ENCODE measurements at places on chromosomes 4 and X.

- DNase-seq: no peak
Measured at GRCh38 chr4:45692131-45692735, 431.6 kb downstream of the GABRG1 start.

- no peak for DNase-seq
Measured at GRCh38 chrX:151177141-151178027, 1.0 kb downstream of the GPR50 start.

DNA sequence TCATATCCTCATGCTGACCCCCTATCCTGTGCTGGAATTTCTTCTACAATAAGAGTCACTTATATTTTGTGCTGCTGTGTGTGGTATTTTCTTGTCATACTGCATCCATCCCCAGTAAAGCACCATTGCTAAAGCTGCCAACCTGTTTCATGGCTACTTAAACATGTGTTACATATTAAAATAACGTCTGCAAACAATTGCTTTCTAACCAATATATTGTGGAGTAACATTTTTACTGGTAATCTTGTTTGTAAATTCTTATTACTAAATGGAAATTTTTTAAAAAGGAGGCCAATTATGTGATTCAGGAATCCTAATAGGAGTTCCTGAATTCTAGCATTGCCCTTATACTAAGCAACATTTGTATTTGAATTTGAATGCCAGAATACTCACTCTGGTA lies 160.3 kb upstream of the VEGFC start:
- DNase-seq: no peak

- no peak for DNase-seq
Measured at GRCh38 chrX:22273714-22274317, 1.1 kb downstream of the CBLL2 start.

GRCh38 chrX:41828826-41829225 lies 94.5 kb downstream of the CASK start:
- DNase-seq: no peak

- DNase-seq: no peak
Measured at GRCh38 chr4:104524026-104524425, 29.3 kb upstream of the CXXC4 start.

DNA sequence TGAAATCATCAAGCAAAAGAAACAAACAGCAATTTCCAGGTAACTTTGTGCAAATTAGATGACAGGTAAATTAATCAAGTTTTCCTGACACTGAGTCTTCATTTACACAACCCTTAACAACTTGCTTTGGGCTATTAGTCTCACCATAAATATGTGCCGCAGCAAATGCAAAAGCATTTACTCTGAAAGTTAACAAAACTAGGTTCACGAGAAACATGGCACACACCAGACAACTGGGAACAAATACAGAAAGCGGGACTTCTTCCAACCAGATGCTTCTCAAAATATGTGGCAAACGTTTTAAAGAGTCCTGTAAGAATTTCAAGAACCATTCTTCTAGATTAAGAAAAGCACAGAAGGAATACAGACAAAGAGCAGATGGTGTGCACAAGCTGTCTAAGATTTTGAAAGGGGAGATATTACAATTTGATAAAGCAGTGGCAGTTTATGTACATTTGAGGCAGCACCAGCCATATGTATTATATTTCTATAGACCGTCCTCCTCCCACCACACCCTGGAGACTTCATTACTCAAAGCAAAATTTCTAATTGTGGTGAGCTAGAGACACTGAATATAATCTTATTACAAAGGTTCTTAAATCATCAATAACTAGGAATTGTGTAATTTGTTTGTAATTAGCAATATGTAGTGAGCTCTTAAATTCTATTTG lies 192.5 kb upstream of the ADAMTS3 start:
- DNase-seq: no peak

- no peak for DNase-seq
Measured at GRCh38 chrX:34382416-34382815, 250.3 kb upstream of the FAM47A start.

DNA sequence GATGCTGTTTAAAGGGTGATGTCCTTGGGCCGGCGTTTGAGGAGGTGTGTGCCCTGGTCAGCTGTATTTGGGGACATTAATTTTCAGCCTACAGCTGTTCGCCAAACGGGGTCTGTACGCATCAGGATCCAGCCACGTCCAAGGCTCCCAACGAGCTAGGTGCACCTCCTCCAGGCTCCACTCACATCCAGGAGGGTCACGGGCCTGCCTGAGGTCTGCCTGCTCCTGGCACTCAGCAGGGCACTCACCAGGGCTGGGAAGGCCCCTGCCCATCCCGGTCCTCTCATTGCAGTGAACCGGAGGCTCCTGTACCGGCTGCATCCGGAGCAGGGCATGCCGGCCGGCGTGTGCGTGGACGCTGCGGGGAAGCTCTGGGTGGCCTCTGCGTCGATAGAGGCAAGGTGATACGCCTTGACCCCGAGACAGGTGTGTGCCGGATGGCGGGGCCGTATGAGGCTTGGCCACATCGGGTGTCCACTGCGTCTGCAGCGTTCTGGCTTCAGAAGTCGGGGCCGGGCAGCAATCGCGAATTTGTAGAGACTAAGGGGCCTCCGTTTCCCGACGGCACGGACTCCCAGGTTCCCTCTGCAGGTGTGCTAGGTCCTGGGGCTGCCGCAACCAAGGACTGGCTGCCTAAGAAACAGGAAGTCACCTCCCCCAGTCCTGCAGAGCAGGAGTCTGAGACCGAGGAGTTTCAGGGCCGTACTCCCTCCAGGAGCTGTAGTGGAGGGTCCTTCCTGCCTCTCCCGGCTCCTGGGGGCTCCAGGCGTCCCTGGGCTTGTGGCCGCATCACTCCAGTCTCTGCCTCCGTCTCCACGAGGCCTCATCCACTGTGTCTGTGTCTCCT lies 27.5 kb upstream of the PLCXD1 start:
- no peak for DNase-seq

DNA sequence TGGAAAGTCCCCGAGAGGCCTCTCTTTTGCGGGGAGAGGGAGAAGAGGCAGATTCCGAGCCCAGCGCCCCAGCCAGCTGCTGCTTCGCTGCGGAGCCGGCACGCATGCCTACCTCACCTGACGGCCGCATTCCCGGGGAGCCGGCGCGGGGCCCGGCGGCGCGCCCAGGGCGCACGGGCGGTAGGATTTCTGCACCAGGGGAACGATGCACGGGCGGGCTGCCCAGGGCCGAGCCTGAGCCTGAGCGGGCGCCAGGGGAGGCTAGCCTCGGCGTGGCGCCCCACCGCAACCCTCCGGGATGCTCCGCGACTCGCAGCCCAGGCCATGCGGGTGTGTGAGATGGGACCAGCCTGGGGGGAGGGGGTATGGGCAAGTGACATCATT lies 81.3 kb upstream of the SCML1 start:
- DNase-seq: no peak

GRCh38 chr4:137267024-137267423 lies 265.3 kb downstream of the PCDH18 start:
- DNase-seq: no peak

GRCh38 chr4:113869743-113870375 lies 108.3 kb upstream of the CAMK2D start:
- no peak for DNase-seq

- no peak for DNase-seq
Measured at GRCh38 chrX:51144828-51145442, 187.7 kb upstream of the NUDT10 start.

DNA sequence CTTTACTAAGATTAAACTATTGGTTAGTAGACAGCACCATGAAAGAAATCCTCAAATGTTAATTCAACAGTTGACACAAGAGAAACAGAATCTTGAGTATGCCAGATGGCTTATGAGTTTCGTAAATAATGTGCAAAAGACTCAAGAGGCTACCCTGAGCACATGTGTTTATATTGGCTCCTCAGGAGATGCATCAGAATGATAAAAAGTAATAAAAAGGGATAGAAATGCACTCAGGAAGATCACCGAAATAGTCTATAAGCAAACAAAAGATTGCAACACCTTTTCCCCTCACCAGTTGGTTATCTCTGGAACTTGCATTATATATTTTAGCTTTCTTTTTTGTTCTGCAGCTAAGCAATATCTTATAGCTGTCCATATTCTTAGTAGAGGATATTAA lies 84.4 kb downstream of the SCFD2 start:
- DNase-seq: no peak

DNA sequence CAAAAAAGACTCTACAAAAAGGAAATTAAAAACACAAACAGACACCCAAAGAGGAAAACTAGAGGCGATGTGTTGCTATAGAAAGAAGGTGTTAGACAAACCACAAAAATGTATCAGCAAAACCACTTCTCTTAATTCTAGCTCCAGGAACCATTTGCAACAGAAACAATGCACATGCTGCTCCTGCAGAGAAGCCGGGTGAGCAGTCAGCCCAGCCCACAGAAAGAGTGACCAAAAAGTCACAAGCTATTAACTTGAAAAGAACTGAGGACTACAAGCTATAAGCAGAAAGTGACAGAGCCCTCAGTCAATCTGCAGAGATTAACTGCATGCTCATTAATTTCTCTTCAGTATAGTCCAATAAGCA lies 96.2 kb upstream of the KLHL13 start:
- DNase-seq: no peak

- DNase-seq: no peak
Measured at GRCh38 chrX:15437724-15438123, 53.5 kb upstream of the VEGFD start.

GRCh38 chrX:104428231-104428630 lies 137.8 kb upstream of the IL1RAPL2 start:
- no peak for DNase-seq

- no peak for DNase-seq
Measured at GRCh38 chrX:9267415-9267814, 197.4 kb upstream of the TBL1X start.

DNA sequence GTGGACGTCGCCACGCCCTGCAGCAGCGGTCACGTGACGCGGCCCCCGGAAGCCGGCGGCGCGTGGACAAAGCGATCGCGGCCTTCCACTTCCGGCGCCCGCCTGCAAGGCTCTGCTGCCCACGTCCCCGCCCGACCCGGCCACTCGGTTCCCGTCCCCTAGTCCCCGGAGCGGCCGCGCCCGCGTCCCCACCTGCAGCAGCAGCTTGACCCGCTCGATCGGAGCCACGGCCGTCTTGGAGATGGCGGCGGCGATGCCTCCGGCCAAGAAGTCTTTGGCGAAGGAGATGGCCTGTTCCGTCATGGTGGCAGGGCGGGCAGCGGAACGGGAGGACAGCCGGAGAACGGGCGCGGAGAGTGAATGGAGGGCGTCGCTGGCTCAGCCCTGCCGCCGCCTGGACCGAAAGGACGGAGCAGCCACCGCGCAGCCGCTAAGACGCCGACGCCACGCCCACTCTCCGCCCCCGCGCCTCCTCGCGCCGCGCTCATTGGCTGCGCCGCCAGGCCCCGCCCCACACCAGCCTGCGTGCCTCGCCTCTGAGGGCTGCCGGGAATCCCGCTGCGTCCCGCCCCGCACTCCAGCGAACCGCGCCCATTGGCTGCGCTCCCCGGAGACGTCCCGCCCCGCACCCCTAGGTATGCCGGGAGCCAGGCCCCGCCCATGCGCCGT lies at the start of gene SLC25A6:
SLC25A6 (minus strand) TSS at position 407 of the 669 bp plus-strand sequence; CDS start at position 303, 104 bp downstream.
- DNase-seq: no peak

- no peak for DNase-seq
Measured at GRCh38 chrX:18682979-18683387, 11.1 kb upstream of the RS1 start.

- DNase-seq: no peak
Measured at GRCh38 chr4:10625131-10625530, 59.4 kb downstream of the CLNK start.

DNA sequence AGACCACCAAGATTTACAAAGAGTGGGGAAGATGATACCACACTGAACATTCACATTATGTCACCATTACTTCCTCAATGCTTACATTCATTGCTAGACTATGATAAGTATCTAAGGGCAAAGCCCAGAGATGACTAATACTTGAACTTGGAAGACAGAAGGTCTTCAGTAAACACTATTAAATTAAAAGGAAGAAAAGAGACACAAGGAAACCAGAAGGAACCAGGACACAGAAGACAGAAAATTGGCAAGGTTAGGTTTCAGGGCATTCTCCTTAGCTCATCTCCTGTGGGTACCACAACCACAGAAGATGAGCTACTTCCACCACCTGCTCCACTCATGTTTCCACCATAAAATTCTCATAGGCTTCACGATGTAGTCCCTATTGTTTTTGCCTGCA lies 64.9 kb downstream of the NLGN4X start:
- DNase-seq: no peak

GRCh38 chr4:71064521-71064920 lies 71.1 kb downstream of the DCK start:
- no peak for DNase-seq

GRCh38 chr4:98749206-98749605 lies 90.8 kb upstream of the TSPAN5 start:
- DNase-seq: no peak

DNA sequence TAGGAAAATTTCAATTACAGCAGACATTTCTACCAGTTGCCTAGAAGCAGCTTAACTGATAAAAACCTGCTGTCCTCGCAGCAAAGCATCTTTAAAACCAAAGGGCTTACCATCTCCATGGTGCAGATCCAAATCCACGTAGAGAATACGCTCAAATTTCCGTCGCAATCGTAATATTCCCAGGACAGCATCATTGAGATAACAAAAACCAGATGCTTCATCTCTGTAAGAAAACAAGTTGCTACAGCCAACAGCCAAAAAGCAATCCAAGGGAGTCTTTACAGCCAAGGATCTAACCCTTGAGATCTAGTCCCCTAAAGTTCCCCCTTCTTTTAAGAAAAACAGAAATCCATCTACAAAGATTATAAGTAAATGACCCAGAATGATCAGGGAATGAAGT lies 77.6 kb downstream of the HDAC8 start:
- DNase-seq: no peak

DNA sequence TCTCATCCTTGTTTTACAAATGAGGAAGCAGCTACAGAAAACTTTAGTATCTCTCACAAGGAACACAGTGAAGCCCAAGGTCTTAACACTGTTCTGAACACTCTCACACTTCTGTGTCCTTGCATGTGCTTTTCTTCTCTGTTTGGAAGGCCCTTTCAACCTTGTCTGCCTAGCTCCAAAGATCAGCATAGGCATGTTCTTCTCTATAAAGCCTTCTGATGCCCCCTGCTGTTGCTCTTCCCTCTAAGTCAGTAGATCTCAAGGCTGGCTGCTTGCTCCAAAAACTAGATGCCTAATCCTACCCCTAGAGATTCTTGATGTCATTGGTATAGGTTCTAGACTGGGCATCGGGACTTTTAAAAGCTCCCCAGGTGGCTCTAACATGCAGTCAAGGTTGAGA lies 5.9 kb downstream of the APOO start:
- no peak for DNase-seq

- no peak for DNase-seq
Measured at GRCh38 chr4:20430259-20430941, 178.7 kb downstream of the SLIT2 start.

- no peak for DNase-seq
Measured at GRCh38 chr4:188552741-188553275, 413.6 kb downstream of the TRIML1 start.

DNA sequence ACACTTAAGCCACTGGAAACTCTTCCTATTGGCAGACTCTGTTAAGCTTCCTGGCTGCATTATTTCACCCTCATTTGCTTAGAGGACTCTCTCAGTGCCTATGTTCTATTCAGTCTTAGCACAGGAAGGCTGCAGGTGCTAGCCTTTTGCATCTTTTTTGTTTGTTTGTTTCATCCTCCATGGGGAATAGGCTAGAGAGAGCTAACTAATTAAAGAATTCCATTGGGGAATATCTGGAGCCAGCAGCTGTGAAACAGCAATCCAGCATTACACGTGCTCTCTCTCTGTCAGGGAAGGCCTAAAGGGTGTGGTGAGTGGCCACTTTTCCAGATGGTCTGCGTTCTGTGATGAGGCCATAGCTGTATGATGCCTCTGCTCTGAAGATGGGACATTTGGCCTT lies 633.6 kb downstream of the SPRY1 start:
- no peak for DNase-seq
